ENCODE measurements at places on chromosomes 4 and X. TPM values are rescaled to one million over a fixed set of nuclear protein-coding genes. Genes with fewer than 3 reads are reported as not detected.

Gene ETDA
- not detected for total RNA-seq

Gene PPP4R3C
- not detected for total RNA-seq

Gene PLK4
- 3.4 TPM for total RNA-seq

Gene SLC49A3
- total RNA-seq = 20.1 TPM

Gene HTRA3
- total RNA-seq = 57.8 TPM

Gene STS
- 40.4 TPM for total RNA-seq

Measured in subcutaneous adipose tissue (tissue), 4 donors.